ENCODE measurements at places on chromosomes 2 and 18. TPM values are rescaled to one million over a fixed set of nuclear protein-coding genes. Genes with fewer than 3 reads are reported as not detected.

The SRSF7 gene
- total RNA-seq: 103 TPM

The OTX1 gene
- not detected for total RNA-seq

GRCh38 chr2:193584522-193584938 is 1389.8 kb upstream of the TMEFF2 start:
- DNase-seq: no peak

DNA sequence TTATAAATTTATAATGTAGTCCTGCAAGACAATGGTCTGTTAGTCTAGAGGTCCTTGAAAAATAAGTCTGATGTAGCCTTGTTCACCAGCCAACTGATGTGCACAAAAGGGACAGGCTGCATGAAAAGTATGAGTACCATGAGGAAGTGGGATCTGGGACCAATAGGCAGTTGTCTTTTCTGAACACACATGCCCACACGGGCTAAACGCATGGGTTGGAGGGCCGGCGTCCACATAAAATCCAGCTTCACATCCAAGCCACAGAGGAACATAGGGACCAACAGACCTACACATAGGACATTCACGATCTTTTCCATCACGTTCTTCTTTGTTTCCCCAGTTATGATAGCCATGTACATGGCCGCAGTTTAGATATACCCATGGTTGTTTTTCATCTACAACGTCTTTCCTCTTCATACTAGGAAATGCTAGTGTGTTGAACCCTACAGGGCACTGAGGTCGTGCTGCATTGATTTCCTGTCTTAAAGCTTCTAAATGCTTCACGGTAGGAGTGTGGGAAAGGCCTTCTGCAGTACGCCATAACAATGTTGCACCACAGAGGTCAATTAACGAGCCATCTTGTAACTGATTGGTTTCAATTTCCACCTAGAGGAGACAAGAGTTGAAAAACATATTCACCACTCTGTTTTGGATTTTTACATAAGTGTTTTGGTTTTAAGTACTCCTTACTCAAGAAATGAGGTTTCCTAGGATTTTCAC is 49.4 kb downstream of the PELI1 start:
- no peak for DNase-seq

DNA sequence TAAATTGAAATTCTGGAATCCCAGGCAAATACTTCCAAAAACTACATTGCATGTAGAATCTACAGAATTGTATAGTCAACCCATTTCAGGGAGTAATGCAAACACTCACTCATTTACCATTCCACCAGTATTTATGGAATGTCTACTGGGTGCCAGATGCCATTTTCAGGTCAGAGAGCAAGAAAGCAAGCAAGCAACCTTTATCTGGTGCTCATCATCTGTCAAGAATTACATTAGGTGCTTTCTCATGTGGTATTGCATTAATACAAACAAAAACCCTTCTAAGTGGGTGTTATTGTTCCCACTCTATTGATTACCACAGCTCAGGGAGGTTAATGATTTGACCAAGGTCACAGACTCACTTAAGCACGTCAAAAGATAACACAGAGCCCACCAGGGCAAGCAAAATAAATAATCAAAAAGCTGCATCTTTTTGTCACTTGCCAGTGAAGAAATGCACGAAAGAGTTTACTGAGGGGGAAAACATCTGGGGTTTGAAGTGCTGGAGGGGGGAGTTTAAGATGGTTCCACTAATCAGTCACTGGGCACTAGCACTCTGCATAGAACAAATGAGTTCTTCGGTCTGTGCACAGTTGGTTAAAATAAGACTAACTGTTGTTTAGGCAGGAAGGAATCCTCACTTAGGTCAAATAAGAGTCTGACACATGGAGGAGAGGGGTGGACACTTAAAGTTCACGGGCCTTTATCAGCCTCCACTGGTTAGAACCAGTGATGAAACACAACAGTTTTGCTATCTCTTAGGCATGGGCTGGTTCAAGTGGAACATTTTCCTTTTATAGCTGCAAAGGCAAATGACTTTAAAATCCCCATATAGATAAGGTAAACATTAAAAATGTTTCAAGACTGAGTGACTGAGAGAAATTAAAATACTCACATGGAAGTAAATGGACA is 208.8 kb downstream of the CDH2 start:
- DNase-seq: no peak

The CCDC68 gene
- total RNA-seq: 25.6 TPM

- peak; percentile 90 for DNase-seq
Measured at GRCh38 chr2:20593072-20594034, 57.5 kb downstream of the HS1BP3 start.

All from uterus (tissue), 4 donors.